ENCODE measurements at places on chromosomes 12 and 14. TPM values are rescaled to one million over a fixed set of nuclear protein-coding genes. Genes with fewer than 3 reads are reported as not detected.

- no peaks in the 10 kb centered on the region for H3K36me3 ChIP-seq
- H3K27me3 ChIP-seq: no peaks in the 10 kb centered on the region
- no peaks in the 10 kb centered on the region for H3K4me1 ChIP-seq
- no peak for DNase-seq
- H3K4me3 ChIP-seq: no peak overlapping the region
These were observed 25.5 kb downstream of the NKX2-8 start for GRCh38 chr14:36556811-36557433.

GRCh38 chr12:65536351-65536750 lies 257.9 kb downstream of the MSRB3 start:
- no peak overlapping the region for H3K4me3 ChIP-seq
- H3K27ac ChIP-seq: no peak overlapping the region
- H3K36me3 ChIP-seq: no peaks in the 10 kb centered on the region
- DNase-seq: no peak

DNA sequence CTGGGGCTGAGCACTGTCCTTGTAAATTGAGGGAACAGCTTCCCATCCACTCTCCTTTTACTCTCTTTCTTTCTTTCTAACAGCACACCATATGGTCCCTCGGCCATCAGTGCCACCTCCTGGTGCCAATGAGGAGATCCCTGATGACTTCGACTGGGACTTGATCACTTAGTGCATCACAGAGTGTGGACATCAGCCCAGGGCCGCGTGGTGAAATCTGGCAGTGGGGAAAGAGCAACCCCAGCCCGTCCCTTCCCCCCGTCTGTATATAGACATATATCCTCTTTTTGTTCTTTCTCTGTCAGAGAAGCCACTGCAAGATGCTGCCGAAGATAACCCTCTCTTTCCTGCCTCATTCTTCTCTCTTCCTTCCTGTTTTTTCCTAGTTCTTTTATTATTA lies 13.5 kb downstream of the C3AR1 start:
- H3K27ac ChIP-seq: no peak overlapping the region
- no peak overlapping the region for H3K4me3 ChIP-seq
- no peaks in the 10 kb centered on the region for H3K4me1 ChIP-seq
- H3K27me3 ChIP-seq: no peaks in the 10 kb centered on the region
- DNase-seq: no peak

DNA sequence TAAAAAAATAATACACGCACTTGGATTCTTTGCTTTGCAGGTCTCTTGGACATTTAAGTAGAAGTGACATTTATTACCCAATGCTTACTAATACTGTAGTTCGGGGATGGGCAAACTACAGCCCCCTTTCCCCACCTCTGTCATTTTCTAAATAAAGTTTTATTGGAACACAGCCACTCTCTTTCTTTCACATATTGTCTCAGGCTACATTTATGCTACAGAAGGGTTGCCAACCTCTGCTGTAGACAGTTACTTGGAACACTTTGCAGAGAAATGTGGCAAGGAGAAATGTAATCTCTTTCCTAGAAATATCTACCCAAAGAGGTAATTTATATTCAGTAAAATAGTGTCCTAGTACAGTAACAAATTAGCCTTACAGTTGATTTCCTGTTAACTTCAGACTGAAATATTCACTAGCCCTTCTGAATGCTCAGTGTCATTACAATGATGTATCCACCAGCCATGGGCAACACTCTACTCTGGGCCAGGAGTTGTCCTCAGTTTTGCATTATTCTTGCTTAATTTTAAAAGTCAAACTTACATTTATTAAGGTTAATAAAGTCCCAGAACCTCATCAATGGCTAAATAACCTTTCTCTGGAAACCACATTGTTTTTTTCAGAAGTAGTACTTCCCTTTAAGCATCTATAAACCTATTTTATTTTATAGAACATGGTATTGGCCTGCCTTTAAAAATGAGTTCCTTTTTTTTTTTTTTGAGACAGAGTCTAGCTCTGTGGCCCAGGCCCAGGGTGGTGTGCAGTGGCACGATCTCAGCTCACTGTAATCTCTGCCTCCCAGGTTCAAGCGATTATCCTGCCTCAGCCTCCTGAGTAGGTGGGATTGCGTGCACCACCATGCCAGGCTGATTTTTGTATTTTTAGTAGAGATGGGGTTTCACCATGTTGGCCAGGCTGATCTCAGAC lies 269.6 kb upstream of the AMIGO2 start:
- DNase-seq: no peak
- H3K4me1 ChIP-seq: peaks cover 10% of the 10 kb centered on the region
- H3K27me3 ChIP-seq: no peaks in the 10 kb centered on the region
- no peak overlapping the region for H3K4me3 ChIP-seq
- H3K36me3 ChIP-seq: no peaks in the 10 kb centered on the region

- H3K4me1 ChIP-seq: no peaks in the 10 kb centered on the region
- H3K36me3 ChIP-seq: no peaks in the 10 kb centered on the region
- H3K27ac ChIP-seq: no peak overlapping the region
These were observed 34.2 kb downstream of the KRT76 start for GRCh38 chr12:52742822-52743457.

DNA sequence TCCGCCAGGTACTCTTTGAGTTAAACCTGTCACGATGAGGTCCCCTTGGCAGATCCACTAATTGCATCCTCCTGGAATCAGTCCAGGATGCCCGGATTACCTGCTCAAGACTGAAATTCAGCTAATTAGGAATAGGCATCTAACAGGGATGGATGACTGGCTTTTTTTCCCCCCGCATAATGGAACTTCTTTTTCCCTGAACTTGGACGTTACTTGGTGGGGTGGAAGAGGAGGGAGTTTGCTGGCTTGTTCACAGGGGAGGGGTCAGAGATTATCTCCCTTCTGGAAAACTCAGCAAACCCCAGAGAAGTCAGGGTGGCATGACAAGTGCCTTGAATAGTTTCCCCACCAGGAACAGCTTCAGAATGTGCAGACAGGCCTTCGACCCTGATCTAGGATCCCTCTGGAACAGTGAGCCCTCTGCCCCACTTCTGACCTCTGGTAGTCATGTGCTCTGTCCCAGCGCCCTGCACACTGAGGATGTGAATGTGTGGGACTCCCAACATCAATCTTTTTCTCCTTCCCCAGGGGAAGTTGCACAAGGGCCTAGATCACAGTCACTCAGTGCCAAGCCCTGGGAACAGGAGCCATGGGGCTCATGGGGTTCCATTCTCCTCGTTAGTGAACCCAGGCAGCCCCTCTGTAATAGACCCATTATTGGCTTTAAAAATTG lies 142.5 kb downstream of the SMOC1 start:
- no peak for DNase-seq
- H3K4me1 ChIP-seq: no peaks in the 10 kb centered on the region
- no peak overlapping the region for H3K4me3 ChIP-seq
- no peak overlapping the region for H3K27ac ChIP-seq

GRCh38 chr12:16272222-16272621 lies 5.3 kb downstream of the SLC15A5 start:
- no peak for DNase-seq
- no peak overlapping the region for H3K27ac ChIP-seq
- no peaks in the 10 kb centered on the region for H3K36me3 ChIP-seq
- no peak overlapping the region for H3K4me3 ChIP-seq
- H3K27me3 ChIP-seq: no peaks in the 10 kb centered on the region
- H3K4me1 ChIP-seq: no peaks in the 10 kb centered on the region

GRCh38 chr12:113845900-113846674 lies 120.0 kb downstream of the RBM19 start:
- no peaks in the 10 kb centered on the region for H3K4me1 ChIP-seq
- no peak for DNase-seq
- H3K27me3 ChIP-seq: no peaks in the 10 kb centered on the region
- no peak overlapping the region for H3K27ac ChIP-seq
- H3K4me3 ChIP-seq: no peak overlapping the region

DNA sequence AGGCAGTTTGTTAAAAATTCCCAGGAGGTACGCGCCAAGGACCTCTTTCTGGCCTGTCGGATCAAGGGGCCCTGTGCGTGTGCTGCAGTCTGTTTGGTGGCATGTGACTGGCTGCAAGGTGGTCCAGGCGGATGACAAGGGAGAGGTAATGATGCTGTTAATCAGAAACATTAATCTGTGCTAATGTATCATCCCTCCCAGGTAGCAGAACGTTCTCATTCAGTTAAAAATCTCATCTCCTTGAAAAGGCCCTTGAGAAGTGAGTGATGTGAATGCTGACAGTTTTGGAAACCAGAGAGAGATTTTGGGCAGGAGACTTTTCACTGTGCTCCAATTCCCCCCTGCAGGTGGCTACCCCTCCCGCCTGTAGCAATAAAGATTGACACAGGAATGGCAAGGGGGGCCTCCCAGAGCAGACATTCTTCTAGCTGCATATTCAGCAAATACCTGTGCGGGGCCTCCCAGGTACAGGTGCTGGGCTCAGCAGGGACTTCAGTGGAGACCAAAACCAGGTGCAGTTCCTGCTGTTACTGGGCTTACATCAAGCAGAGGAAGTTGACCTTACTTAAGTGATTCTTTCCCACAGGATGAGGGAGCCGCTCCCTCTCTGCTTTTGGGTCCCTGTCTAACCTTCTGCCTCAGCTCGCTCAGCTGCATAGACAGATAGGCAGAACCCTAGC lies 364.8 kb downstream of the CACNA1C start:
- no peaks in the 10 kb centered on the region for H3K36me3 ChIP-seq
- no peak for DNase-seq
- no peak overlapping the region for H3K4me3 ChIP-seq
- H3K27ac ChIP-seq: no peak overlapping the region
- no peaks in the 10 kb centered on the region for H3K27me3 ChIP-seq

- H3K27me3 ChIP-seq: no peaks in the 10 kb centered on the region
- H3K36me3 ChIP-seq: no peaks in the 10 kb centered on the region
- H3K4me3 ChIP-seq: no peak overlapping the region
- no peak for DNase-seq
- H3K4me1 ChIP-seq: peaks cover 1% of the 10 kb centered on the region
- no peak overlapping the region for H3K27ac ChIP-seq
These were observed 19.0 kb upstream of the FOXN3 start for GRCh38 chr14:89435892-89436656.

- H3K4me3 ChIP-seq: no peak overlapping the region
- H3K36me3 ChIP-seq: no peaks in the 10 kb centered on the region
These were observed 21.1 kb upstream of the ARID2 start for GRCh38 chr12:45708363-45708762.

DNA sequence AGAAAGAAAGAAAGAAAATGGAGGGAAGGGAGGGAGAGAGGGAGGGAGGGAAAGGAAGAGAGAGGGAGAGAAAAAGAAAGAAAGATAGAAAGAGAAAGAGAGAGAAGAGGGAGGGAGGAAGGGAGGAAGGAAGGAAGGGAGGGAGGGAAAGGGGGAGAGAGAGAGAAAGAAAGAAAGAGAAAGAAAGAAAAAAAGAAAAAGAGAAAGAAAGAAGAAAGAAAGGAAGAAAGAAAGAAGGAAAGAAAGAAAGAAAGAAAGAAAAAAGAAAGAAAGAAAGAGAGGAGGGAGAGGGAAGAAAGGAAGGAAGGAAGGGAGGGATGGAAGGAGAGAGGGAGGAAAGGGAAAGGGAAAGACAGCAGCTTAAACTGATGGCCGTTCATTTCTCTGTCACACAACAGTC lies 457.5 kb downstream of the PDZRN4 start:
- H3K4me1 ChIP-seq: no peaks in the 10 kb centered on the region
- H3K36me3 ChIP-seq: no peaks in the 10 kb centered on the region
- H3K27me3 ChIP-seq: no peaks in the 10 kb centered on the region
- DNase-seq: no peak

DNA sequence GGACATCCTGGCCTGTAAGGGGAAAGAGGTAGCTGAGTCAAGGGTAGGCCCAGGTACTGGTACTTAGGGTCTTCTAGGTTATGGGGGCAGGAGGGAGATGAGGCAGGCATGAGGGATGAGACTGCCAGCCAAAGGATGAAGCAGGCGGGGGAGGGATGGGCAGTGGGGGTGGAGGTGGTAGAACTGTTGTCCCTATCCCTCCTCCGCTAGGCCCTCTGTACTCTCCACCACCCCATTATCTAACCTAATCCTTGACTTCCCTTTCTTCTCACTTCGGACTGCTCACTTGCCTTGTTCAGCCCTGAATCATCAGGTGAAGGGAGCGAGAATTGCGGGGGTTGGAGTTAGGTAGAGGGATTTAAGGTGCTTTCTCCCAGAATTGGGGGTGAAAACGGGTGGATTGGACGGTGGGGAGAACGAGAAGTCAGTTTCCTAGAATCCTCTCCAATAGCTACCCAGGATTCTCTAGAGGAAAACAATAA lies 562 bp downstream of the PAN2 start:
- no peaks in the 10 kb centered on the region for H3K36me3 ChIP-seq
- H3K4me1 ChIP-seq: no peaks in the 10 kb centered on the region
- H3K27ac ChIP-seq: peak overlapping the region; percentile 93
- H3K4me3 ChIP-seq: peak overlapping the region; percentile 68
- no peak for DNase-seq
- H3K27me3 ChIP-seq: no peaks in the 10 kb centered on the region

- H3K4me3 ChIP-seq: no peak overlapping the region
- no peaks in the 10 kb centered on the region for H3K36me3 ChIP-seq
- no peaks in the 10 kb centered on the region for H3K4me1 ChIP-seq
These were observed 7.6 kb upstream of the SPATS2 start for GRCh38 chr12:49359671-49360070.

DNA sequence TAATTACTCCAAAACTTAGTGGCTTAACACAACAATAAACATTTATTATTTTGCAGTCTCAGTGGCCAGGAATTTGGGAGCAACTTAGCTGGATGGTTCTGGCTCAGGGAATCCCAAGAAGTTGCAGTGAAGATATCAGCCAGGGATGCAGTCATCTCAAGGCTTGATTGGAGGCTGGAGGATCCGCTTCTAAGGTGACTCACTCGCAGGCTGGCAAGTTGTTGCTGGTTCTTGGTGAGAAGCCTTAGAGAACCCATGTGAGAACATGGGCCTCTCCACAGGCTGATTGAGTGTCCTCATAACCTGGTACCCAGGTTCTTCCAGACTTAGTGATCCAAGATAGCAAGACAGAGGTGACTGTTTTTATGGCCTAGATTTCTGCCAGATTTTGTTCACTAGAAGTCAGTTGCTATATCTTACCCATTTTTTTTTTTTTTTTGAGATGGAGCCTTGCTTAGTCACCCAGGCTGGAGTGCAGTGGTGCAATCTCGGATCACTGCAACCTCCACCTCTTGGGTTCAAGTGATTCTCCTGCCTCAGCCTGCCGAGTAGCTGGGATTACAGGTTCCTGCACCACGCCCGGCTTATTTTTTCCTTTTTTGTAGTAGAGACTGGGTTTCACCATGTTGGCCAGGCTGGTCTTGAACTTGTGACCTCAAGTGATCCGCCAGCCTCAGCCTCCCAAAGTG lies 32.5 kb downstream of the BRMS1L start:
- peaks cover 3% of the 10 kb centered on the region for H3K36me3 ChIP-seq
- DNase-seq: no peak
- H3K4me3 ChIP-seq: no peak overlapping the region

DNA sequence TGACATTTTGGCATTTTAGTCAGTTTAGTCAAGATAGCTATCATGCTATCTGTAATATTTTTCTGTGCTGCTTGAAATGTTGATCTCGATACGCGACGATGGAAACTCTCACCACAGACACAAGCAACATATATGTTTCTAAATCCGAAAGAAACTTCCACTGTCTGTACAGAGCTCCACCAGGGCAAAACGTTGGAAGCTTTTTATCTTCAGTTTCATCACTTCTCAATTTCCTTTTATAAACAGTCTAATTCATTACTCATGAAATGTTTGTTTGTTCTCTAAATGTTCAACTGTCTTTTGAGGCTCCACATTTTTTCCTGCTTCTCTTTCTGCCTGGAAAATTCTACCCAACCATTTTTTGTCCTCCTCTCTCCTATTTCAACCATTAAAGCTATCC lies 737.6 kb downstream of the SLC16A7 start:
- no peaks in the 10 kb centered on the region for H3K36me3 ChIP-seq
- no peak for DNase-seq

The PSME2 gene
- 44.2 TPM for total RNA-seq

The NOS1 gene
- 0.79 TPM for total RNA-seq

The ADAMTS20 gene
- not detected for total RNA-seq

The NTF3 gene
- total RNA-seq: not detected

The DENR gene
- total RNA-seq: 17.4 TPM

The FSCB gene
- 0.06 TPM for total RNA-seq

The ATG101 gene
- 20.4 TPM for total RNA-seq
